ENCODE measurements at places on chromosomes 13 and 19.

GRCh38 chr13:65907666-65908525, 1322.2 kb downstream of the PCDH9 start:
- DNase-seq = no peak

DNA sequence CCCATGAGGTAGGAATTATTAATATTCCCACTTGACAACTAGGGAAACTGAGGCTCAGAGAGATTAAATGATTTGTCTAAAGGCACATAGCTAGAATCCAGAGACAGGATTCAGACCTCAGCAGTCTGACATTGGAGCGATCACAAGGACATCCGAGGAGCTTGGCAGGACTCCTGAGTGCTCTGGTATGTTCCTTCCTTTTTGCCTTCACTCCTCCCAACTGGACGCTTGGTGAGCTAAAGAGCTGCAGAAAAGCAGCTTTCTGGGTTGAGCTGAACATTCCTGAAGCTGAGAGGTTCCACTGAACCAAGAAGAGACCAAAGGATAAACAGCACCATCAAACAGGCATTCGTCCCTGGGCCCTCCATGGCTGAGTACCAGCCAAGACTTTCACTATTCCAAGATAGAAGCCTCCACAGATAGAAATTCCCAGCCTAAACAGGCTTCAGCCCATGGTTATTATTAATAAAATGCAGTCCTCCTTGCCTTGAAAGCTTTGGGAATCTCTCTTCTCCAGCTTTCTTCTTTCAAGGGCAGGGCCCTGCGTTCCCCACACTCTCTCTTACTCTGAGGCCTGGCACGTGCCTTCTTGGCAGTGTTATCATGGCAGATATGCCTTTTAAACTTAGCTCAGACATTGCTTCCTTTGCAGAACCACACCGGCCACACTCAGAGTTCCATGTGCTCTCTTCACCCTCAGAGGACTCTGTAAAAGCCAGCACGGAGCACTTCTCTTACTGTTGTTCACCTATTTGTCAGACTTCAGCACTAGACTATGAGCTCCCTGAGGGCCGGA, 97.1 kb downstream of the CYSLTR2 start:
- no peak for DNase-seq

GRCh38 chr19:47417107-47417745, 2.1 kb downstream of the MEIS3 start:
- no peak for DNase-seq

DNA sequence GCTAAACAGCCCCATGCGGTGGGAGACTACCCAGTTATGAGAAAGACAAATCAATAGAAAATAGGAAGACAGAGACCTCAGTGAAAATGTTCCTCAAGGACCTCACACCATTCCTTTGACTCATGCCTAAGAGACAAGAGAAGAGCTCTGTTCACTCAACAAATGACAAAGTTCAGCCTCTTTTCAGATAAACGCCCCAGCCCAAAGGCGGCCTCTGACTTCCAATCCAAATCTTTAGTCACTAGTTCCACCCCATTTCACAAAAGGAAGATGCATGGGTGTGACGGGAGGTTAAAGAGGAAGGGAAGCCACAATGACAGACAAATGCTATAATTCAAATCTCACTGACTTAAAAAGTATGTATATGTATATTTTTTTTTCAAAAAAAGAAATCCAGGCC, 8.1 kb downstream of the CARS2 start:
- no peak for DNase-seq

GRCh38 chr13:90968166-90968904, 379.2 kb upstream of the MIR17HG start:
- DNase-seq = no peak

- DNase-seq = no peak
Measured at GRCh38 chr13:51907040-51907732, 45.4 kb downstream of the CCDC70 start.

GRCh38 chr13:50410921-50411746, 395.9 kb downstream of the KCNRG start:
- DNase-seq = no peak

GRCh38 chr19:49664171-49665035, 1.3 kb downstream of the IRF3 start:
- peak; percentile 95 for DNase-seq

- DNase-seq = no peak
Measured at GRCh38 chr13:40313269-40314200, 352.9 kb downstream of the FOXO1 start.

GRCh38 chr13:84865783-84866221, 933.4 kb downstream of the SLITRK6 start:
- DNase-seq = no peak

- no peak for DNase-seq
Measured at GRCh38 chr19:10069046-10069445, 17.1 kb upstream of the SHFL start.

DNA sequence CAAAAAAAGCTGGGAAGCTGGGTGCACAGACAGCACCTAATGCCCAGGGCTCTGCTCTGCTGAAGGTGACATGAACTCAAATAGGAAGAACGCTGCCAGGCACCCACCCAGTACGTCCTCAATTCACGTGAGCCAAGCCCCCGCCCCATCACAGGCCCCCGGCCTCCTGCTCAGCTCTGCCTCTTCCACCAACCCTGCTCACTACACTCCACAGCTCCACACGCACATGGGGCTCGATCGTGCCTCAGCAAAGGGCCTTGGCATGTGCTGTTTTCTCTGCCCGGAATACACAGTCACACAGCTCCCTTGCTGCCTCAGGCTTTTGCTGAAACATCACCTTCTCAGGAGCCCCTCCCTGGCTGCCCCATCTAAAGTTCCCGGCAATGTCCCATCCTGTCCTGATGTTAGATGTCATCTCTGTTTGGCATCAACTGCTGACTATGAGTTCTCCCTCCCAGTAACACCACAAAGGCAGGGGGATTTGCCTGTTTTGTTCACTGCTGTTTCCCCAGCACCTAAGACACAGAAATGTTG, 2.3 kb downstream of the ATP13A1 start:
- no peak for DNase-seq

DNA sequence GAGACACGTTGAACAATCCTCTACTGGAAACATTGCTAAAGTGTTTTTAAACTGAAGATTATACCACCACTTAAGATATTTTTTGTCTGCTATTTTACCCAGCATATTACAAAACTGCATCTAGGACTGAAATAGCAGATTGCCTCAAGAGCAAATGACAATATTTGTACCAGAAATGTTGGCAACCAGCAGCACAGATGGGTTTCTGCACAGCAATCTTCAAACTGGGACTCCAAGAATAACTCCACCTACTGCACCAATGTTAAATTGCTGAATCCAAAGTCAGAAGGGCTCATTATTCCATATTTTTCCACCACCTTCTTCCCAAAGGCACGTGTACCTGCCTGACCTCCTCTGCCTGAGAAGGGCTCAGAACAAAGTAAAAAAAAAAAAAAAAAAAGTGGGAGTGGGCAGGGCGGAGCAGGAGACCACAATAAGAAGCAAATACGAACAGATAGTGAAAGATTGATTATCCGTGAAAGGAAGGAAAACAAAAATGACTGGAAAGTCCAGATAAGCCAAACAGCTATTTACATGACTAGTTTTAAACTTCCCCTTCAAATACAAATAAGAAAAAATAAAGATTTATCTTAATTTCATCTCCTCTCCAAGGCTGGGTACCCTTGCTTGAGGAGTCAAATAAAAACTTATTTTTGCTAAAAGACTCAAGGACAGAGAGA, 79.4 kb downstream of the FOXO1 start:
- no peak for DNase-seq

DNA sequence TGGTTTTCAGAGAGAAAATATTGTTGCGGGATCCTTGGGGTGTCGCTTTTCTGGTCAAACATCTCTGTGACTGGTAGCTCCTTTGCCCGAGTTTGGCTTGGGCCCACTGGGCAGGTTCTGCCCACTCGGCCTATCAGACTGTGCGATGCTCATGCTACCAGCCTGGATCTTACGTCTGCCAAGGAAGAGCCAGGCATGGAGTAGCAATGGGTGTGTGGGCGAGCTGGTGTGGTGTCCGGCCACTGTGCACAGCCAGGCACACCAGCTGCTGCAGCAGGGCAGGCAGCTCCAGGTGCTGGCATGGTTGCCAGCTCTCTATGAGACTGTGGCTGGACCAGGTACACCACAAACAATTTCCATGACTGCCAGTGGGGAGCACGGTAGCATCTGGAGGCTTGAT, 1351.8 kb upstream of the PCDH20 start:
- DNase-seq = no peak

DNA sequence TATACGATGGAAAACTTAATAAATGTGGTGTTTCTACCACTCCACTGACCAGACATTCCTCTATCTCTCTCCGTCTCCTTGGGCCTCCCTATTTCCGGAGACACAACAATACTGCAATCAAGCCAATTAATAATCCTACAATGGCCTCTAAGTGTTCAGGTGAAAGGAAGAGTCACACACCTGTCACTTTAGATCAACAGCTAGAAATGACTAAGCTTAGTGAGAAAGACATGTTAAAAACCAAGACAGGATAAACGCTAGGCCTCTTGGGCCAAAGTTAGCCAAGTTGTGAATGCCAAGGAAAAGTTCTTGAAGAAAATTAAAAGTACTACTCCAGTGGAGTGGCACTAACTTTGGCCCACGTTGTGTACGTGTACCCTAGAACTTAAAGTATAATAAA, 22.5 kb downstream of the ZDHHC20 start:
- no peak for DNase-seq

DNA sequence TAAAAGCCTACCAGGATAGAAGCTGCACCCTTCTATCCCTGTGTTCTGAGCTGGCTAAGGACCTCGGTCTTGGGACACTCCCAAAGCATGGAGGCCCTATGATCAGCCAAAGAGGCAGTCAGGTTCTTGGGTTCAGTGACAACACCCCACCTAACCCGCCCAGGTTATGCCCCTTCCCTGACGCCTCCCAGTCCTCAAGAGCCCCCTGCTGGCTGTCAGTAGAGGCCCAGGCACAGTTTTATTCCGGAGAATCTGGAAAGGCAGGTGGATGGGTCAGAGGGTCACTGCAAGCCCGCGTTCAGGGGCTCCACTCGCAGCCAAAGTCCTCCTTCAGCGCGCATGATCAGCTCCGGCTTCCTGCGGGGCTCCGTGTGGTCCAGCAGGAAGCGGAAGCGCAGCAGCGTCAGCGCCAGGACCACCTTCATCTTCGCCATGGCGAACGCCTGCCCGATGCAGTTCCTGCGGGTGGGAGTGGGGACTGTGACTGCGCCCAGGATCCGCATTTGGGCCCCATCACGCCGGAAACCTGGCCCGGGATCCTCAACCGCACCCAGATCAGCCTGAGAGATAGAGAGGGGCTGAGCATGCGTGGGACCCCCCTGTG, 22.3 kb downstream of the OR10H3 start:
- DNase-seq = no peak

DNA sequence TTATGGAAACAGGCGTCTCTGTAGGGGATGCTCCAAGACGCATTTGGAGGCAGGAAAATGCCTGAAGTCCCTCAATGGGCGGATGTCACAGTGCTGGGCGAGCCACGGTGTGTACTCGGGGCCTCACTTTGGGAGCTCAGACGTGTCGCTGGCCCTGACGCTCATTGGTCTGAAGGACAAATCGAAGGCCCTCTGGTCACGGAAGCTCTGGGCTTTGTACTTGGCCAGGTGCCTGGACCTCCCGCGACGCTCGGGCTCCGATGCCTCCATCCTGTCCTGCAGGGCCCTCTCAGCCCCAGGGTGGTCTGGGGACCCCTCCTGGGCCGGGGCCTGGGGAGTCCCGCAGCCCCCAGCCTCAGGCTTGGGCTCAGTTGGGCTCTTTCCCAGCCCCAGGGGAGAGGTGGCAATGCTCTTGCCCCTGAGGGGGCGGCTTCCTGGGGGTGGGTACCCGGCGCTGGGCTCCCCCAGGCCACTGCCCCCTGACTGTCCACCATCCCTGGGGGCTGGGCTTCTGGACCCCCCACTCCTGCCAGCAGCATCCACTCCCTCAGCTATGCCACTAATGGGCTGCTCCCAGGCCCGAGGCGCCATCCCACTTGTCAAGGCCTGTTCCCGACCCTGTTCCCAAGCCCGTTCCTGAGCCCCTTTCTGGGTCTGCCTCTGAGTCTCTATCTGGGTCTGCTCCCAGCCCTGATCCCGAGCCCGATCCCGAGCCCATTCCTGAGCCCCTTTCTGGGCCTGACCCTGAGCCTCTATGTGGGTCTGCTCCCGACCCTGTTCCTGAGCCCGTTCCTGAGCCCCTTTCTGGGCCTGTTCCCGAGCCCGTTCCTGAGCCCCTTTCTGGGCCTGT, 39.5 kb upstream of the GRTP1 start:
- no peak for DNase-seq

DNA sequence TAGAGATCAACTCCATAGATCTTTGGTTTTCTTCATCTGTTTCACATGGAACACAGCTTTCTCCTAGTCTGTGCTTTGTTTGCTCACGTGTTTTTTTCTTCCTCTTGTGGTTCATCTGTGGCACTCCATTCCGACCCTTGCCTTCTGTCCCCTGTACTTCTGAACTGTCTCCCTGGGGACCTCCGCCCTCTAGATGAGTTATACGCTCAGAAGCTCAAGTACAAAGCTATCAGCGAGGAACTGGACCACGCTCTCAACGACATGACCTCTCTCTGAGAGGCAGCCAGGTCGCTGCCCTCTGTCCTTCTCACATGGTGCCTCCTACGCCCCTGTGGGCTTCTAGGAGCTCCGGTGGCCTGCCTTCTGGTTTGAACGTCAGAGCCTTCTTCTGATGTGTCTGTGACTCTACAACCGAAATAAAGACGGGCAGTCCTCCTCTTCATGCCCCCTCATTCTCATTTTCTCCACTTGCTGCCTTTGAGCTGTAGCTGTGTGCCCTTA, 16.6 kb upstream of the RAB8A start:
- no peak for DNase-seq

DNA sequence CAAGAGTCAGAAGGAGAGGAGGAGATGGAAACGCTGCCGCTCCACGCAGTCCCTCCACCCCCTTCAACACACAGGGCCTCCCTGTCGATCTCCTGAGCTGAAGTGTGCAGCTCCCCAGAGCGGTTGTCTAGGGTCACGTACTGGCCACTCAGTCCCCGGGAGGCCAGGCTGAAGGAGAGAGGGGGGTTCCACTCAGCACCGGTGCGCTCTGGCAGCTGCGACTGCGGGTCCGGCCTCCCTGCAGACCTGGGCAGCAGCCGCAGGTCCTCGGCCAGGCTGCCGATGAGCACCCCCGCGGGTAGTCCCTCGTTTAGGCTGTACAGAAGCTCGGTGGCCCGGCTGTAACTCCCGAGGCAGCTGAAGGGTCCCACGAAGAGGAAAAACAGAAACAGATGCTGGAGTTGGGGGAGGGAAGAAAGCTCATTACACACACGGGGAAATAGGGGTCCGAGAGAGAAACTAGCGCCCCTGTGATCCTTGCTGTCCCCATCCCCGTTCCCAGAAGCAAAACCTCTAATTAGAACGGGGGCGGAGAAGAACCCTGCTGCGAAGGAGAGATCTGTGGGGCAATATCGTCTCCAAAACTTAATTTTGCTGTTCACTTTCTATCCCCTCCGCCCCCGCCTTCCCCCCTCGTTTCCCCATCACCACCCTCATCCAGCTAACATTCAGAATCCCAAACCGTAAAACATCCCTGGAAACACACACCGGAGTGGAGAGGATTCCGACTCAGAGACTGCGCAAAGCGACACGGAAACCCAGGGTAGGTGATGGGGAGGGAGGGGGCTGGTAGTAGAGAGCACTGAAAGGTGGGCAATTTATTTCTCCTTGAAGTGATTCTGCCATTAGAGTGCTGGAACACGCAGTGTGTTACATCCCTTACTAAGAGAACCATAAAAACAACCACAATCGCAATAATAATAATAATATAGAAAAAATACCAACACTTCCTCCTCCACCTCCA, 1.8 kb downstream of the PCDH20 start:
- DNase-seq = no peak
